ENCODE measurements at places on chromosomes 16 and 17.

DNA sequence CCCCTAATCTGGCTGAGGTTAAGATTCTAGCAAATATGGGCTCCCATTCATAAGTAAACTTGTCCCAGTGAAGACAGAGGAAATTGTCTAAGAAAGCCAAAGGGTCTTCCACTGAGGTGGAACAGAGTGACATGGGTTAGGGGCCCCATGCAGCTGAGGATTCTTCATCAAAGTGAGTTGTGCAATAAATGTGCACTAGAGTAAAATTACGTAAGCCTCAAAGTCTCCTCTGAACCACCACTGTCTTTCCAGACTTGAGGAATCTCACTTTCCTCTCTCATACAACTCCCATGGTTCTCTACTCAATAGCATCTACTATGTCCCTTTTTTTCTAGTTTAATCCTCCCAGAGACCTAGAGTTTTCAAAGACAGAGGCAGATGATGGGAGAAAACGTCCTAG lies 132.4 kb downstream of the CA10 start:
- no peak for DNase-seq

- DNase-seq = no peak
Observed at GRCh38 chr17:45288825-45289224, 26.9 kb upstream of the SPATA32 start.

GRCh38 chr17:2950846-2951245 lies 112.6 kb downstream of the OR1D5 start:
- no peak for DNase-seq

DNA sequence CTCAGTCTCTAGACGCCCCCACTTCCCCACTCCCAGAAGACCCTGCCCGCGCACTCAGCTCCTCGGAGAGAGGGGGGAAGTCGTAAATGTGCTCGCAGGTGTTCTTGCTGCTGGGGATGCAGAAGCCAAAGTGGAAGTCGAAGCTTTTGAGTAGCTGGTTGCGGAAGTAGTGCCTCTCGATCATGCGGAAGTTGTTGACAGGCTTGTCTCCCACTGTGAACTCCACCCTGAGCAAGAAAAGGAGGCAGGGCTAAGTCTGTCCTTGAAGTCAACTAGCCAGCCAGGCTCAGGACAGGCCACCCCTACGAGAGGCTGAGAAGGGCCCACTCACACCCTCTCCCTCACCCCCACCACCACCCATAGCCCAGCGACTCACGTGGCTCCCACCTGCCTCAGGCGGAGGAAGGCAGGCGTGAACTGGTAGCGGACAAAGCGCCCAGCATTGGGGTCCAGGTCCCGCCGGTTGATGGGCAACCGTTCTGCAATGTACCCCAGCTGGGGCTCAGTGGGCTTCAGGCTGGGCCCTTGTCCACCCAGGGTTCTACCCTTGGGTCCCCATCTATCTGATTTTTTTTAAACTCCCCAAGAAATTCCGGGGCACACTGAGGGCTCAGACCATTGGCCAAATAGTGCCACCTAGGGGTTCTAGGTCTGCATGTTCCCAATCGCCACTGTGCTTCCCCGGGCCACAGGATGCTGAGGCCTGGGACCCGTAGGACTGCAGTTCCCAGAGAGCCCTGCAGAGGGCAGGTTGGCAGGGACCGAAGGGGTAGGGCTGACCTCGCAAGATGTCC lies 4.6 kb downstream of the UNC119 start:
- DNase-seq = peak; percentile 48

- peak; percentile 80 for DNase-seq
Observed at GRCh38 chr16:50266337-50267091, at the start of gene ADCY7. Gene ADCY7, plus strand, starts transcription at chr16:50266551. Its CDS starts 21,629 bp downstream, at chr16:50288180.

DNA sequence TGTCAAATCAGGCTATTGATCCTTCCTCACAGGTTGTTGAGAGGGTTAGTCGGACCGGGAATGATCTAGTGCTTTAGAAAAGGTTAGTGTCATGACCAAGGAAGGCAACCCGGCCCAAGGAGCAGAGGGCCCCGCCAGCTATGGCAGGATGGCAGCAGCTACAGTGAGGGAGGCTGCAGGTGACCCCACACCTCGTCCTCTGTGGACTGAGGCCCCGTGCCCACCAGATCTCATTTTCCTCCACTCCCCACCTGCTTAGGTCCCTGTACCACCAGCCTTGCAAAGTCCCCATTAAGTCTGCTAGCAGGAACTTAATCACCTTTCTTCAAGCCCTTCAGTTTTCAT lies 107.5 kb downstream of the CCDC182 start:
- DNase-seq = no peak

Measured in activated CD4-positive, alpha-beta T cell treated with anti-CD3 and anti-CD28 coated beads for 4 hours (primary cell).